NCI-H526 treated with DMSO at 0.1 percent for 48 hours (cell line): ENCODE measurements at places on chromosomes 4 and X.

- DNase-seq = peak; percentile 53
Observed at GRCh38 chr4:98261405-98262291, 464 bp downstream of the RAP1GDS1 start.

DNA sequence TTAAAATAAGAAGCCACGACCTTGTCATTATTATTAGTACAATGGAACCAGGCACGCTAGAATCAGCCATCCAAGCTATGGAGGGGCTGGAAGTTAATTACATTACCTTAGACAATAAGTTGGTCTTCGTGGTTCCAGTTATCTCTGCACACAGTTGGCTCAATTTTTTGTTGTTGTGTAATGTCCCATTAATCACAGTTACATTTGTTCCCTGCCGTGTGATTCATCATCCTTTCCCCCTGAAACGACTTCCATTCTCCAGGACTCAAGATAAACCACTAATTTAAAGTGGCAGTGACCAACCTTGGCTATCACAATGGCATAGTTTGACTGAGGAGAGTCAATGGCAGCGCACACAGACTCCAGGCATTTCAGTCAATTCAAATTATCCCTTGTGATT is 905.0 kb downstream of the RAB28 start:
- no peak for DNase-seq

DNA sequence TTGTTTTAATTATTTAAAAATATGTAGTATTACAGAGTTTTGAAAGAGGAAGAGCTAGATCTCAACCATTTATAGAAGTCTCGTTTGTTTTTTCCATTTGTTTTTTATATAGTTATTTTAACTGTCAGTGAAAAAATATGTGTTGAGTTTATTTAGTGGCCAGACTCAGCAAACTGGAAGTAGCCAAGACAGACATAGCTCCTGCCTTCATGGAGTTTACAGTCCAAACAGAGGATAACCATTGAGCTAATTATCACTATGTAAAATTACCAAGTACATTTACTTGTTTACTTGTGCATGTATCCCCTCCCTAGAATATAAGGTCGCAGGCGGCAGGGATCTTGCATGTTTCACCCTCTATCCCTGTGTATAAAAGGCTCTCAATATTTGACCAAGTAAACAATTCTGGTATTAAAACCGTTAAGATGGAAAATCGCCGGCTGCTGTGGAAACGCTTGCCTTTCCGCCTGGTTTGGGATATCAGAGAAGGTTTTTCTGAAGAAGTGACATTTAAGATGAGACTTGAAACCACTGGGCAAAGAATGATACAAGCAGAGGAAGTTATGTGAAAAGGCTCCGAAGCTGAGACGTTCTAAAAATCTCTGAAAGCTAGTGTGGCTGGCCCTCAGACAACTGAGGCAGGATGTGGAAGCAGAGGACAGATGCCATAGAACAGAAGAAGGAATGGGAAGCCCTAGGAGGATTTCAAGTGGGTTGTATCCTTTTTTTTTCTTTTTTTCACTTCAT is 1.3 kb upstream of the CCNI start:
- DNase-seq = peak; percentile 34

DNA sequence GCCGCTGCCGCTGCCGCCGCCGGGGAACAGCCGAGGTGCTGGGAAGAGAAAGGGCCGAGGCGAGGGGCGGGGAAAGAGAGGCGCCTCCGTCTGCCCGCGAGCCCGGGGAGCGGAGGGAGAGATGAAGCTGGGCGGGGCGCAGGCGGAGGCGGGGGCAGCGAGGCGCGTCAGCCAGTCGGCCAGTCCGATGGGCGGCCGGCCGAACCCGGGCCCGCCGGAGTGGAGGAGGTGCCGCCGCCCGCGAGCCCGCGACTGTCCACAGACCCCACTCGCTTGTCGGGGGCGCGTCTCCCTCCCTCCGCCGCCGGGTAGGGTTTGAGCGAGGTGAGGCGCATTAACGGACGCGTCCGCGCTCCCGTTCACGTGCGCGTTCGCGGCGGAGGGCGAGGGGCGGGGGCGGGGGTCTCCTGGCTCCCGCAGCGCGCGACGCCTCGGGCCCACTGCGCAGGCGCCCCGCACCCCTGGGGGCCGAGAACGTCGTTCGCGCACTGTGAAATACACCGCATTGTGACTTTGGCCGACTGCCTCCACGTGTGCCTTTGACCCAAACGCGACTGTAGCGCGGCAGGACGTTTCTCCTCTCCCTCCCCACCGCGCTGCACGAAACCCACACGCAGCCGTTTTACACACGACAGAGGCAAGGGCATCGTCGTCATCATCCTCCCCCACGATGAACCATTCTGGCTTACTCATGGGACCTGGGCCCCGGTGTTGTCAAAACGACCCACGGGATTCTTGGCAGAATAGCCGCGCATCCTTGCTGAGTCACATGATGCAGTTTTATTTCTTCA is at the start of gene NUDT11:
Gene NUDT11 (minus strand): TSS at position 92 of the 791 bp plus-strand sequence. CDS start 148 bp downstream, outside the sequence.
- peak; percentile 26 for DNase-seq

- DNase-seq = no peak
Observed at GRCh38 chr4:138773321-138773720, 242.3 kb upstream of the NOCT start.

- DNase-seq = no peak
Observed at GRCh38 chrX:125505207-125505606, 185.5 kb downstream of the TEX13C start.

DNA sequence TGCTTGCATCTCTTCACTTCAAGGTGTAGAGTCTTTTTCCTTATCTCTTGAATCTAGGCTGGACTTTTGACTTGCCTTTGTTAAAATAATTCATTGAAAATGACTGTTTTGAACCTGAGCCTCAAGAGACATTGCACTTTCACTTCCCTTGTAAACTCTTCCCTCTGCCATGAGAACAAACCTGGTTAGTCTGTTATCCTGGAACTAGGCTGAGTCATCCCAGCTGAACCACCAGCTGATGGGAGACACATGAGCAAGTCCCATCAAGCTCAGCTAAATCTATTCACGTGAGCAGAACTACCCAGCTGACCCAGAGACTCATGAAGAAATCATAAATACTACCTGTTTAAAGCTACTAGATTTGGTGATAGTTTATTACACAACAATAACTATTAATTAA is 202.3 kb upstream of the CENPE start:
- DNase-seq = no peak

GRCh38 chrX:34848281-34848680 is 94.3 kb upstream of the FAM47B start:
- DNase-seq = no peak
